ENCODE measurements at places on chromosomes 2 and 18.

- DNase-seq, result no peak
Measured at GRCh38 chr2:180146114-180146513, 139.0 kb upstream of the CWC22 start.

DNA sequence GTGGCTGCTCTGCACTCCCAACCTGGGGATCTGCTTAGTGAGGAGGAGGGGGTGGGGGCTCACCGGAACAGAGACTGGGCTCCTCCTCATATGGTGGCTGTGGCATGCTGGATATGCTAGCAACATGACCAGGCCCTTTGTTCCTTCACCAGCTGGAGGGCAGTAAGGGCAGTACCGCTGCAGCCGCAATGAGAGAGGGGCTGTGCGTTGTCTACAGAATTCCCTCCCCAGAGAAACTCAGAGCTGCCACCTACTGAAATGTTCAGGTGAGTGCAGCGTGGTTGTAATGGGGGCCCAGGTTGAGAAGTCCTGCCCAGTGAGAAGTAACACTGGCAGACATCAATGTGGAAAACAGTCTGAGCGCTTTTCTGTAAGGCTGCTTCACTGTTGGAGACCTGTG is 1211.9 kb upstream of the NXPH2 start:
- DNase-seq, result no peak

DNA sequence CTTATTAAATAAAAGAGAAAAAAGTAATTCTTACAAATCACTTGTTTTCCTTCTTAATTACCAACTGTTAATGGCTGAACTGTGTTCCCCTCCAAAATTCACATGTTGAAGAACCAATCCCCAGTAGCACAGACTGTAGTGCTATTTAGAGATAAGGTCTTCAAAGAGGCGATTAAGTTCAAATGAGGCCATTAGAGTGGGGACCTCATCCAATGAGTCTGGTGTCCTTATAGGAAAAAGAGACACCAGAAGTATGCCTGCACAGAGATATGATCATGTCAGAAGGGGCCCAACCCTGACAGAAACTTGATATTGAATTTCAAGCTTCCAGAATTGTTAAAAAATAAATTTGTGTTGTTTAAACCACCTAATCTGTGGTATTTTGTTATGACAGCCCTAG is 89.8 kb downstream of the MEMO1 start:
- no peak for DNase-seq

DNA sequence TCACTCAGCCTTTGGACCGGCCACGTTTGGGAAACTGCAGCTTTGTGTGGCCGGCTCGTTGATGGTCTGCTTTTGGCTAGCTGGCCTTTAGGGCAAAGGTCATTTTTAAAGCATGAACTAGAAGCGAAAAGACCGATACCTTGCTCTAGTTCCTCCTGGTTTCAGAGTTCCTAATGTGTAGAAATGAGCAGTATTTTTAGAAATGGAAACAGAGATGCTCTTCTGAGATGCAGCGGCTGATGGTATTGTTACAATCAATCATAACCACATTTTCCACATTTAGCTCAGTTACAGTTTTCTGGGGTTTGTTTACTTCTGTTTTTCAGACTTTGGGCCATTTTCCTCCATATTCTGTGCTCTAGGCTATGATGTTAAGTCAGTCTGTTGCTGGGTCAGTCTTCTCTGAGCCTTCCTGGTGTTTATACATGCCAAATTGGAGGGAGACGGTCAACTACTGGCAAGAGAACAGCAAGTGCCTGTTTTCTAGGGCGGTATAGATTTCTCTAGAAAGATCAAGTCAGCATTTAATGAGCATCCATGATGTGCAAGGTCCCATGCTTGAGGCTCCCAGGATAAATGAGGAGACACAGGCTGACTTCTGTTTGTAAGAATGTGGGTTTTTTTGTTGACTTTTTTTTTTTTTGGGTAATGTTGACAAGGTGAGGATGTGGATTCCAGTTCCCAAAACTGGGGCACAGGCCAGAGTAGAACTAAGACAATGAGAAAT is 28.0 kb downstream of the RNF144A start:
- no peak for DNase-seq

GRCh38 chr2:62145478-62146100 is 50.3 kb upstream of the B3GNT2 start:
- DNase-seq, result no peak

DNA sequence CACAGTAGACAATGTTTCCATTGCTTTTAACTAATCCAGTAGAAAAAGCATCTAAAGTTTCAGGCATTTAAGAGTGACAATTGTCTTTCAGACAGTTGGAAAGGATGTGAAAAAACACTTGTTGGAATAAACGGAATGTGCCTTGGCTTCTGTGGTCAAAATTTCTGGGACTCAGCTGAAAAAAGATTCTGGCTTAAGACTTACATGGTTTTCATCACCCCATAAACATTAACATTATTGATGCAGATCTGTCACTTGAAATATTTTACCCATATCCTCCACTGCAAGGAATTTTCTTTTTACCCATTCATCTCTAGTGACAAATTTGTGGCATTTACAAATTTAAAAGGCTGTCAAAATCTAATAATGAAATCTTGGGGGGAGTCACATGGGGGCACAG is 166.0 kb downstream of the SRBD1 start:
- no peak for DNase-seq

- DNase-seq, result no peak
Measured at GRCh38 chr18:77045677-77046076, 86.9 kb downstream of the MBP start.

- DNase-seq, result no peak
Measured at GRCh38 chr2:12415536-12415935, 301.2 kb upstream of the TRIB2 start.
